ENCODE measurements at places on chromosomes 7 and 10.

GRCh38 chr7:32385316-32385956 lies 104.7 kb downstream of the LSM5 start:
- DNase-seq, result no peak

DNA sequence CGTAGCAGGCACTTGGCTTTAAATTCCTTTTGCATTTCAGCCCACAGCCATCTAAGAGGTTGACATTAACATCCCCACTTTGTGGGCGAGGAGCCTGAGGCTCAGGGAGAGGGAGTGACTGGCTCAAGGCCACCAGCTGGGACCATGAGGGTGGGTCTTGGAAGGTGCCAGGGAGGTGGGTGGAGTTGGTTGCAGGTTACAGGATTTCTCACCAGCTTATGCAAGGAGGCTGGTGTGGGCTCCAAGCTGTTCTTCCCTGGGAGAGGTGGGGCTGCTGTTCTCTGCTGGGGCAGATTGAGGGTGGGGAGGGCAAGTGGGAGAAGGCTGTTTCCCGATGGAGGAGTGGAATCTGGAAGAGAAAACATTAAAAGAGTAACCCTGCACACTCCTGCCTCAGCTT lies 14.1 kb upstream of the C10orf95 start:
- DNase-seq, result no peak

- DNase-seq, result no peak
Measured at GRCh38 chr7:109950256-109950655, 1140.7 kb upstream of the LRRN3 start.

DNA sequence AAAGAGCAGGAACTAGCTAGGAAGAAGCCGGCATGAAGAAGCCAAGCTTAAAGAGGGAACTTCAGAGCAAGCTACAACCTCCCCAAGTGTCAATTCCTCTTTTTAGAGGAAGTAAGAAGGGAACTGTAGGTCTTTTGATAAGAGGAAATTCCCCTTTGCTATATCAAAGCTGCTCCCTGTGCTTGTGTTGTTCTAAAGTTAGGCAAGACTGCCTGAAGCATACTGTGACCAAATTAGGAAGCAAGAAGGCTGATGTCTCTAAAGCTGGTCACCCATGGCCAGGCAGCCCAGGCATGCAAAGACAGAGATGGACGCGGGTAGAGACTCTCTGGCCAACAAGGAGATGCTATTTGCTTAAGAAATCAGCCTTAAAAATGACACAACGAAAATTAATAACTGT lies 87.9 kb downstream of the RNF216 start:
- no peak for DNase-seq

GRCh38 chr10:12061124-12061523 lies 7.6 kb upstream of the DHTKD1 start:
- no peak for DNase-seq

All from COR-L47 (cell line).